ENCODE measurements at places on chromosomes 2 and 18.

GRCh38 chr2:241315879-241316631, at the start of gene SEPTIN2:
Gene SEPTIN2 (plus strand): TSS chr2:241315925. CDS start chr2:241324233, 8,308 bp downstream.
- DNase-seq: peak; percentile 84

- peak; percentile 57 for DNase-seq
Observed at GRCh38 chr2:177147093-177147694, 65.4 kb upstream of the HNRNPA3 start.

- no peak for DNase-seq
Observed at GRCh38 chr2:85682378-85682777, 11.8 kb upstream of the GNLY start.

- DNase-seq: no peak
Observed at GRCh38 chr18:45163871-45164270, 451.4 kb upstream of the SLC14A2 start.

DNA sequence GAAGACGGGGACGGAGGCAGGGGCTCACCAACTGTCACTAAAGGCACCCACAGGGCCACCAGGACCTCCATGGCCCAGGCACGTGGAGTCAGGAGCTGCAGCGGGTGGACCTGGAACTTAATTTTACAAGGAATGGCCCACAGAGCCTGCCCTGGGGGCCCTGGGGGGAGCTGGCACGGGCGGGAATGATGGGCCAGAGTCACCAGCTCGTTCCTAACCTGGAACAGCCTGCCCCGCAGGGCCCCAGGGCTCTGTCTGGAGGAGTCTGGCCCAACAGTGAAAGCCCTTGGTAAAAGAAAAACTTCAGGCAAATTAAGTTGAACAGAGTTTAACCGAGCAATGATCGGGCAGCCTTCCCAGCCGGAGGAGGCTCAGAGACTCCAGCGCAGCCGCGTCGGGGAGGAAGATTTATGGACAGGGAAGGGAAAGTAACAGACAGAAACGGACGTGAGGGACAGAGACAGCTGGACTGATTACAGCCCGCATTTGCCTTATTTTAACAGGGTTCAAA, 118.4 kb upstream of the TMEM18 start:
- no peak for DNase-seq

- DNase-seq: no peak
Observed at GRCh38 chr2:147375073-147375472, 469.8 kb upstream of the ACVR2A start.
